NCI-H2029 (cell line): ENCODE measurements at places on chromosomes 16 and 17.
A peak's percentile ranks its signal among the peaks of the same experiment; 100 is the strongest.

GRCh38 chr16:77868052-77868451 lies 79.7 kb downstream of the VAT1L start:
- DNase-seq = no peak

DNA sequence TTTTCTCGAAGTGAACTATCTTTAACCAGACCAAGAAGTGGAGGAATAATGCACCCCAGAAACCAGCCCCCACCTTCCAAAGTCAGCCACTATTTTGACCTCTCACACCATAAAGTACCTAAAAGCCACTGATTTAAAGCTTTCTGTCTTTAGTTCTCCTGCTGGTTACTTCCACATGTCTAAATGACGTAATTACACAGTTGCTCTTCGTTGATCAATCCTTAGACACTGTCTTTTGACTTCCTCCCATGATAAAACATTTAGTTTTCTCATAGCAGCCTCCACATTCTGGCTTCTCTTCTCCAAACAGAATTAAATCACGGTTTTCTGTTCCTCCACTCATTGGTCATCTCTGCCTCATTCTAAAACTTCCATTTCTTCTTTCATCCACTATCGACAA lies 294.4 kb upstream of the N4BP1 start:
- no peak for DNase-seq

GRCh38 chr16:54879681-54880080 lies 51.0 kb upstream of the IRX5 start:
- DNase-seq = no peak

DNA sequence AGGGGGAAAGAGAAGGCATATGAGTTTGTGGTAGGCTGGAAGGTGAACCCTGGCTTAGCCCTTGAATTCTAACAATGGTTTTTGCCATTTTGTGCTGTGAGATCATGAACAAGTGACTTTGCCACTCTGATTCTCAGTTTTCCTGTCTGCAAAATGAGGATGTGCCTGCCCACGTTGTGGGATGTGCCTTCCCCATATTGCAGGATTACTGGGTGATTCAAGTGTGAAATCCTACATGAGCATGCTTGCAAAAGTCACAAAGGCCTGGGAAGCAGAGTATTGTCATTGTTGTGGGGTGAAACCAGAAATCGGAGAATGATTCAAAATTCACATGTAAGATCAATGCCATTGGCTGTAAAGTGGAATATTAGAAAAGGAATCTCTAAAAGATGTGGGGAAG lies 28.6 kb upstream of the TVP23A start:
- DNase-seq = no peak

GRCh38 chr17:66830451-66830850 lies 4.5 kb upstream of the CACNG5 start:
- DNase-seq = no peak

- no peak for DNase-seq
These were observed 43.6 kb downstream of the RHOT1 start for GRCh38 chr17:32185875-32186274.

DNA sequence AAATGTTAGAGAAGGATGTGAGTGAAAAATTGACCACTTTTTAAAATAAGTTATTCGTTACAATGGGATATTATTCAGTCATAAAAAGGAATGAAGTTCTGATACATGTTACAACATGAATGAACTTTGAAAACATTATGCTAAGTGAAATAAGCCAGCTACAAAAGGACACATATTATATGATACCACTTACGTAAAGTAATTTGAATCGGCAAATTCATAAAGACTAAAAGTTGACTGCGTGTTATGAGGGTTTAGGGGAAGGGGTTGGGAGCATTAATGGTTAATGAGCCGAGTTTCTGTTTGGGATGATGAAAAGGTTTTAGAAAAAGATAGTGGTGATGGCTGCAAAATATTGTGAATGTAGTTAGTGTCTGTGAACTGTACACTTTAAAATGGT lies 73.1 kb downstream of the USP32 start:
- DNase-seq = no peak

GRCh38 chr16:85584819-85585282 lies 28.3 kb upstream of the GSE1 start:
- no peak for DNase-seq

- peak; percentile 50 for DNase-seq
These were observed at the start of gene MT1E for GRCh38 chr16:56625140-56625942. MT1E (plus strand) TSS chr16:56625781; CDS start chr16:56625852, 71 bp downstream.

GRCh38 chr17:13994050-13994449 lies 75.3 kb upstream of the COX10 start:
- no peak for DNase-seq
